Activated naive CD4-positive, alpha-beta T cell treated with Interleukin-2 at 50 U/mL for 16 hours (primary cell): ENCODE measurements at places on chromosomes 13 and 19.
A peak's percentile ranks its signal among the peaks of the same experiment; 100 is the strongest.

DNA sequence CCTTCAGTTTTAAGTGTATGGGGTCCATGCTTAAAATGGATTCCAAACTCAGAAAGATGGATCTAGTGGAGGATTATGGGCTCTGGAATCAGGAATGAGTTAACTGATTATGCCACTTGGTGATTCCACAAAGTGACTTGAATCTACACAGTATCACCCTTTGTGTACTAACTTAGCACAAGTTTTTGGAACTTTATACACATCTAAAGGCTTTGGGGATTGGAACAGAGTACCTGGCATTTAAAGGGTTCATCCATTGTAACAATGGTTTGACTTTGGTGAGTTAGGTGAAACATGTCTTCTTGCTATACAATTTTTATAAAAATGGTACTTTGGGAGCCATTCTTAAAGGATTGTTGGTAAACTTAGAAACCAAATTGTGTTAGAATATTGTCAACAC is 1.1 kb downstream of the RPL21 start:
- no peak for DNase-seq

GRCh38 chr19:39083983-39084731 is at the start of gene ACP7:
ACP7 (plus strand) TSS chr19:39084368; CDS start chr19:39085270, 902 bp downstream.
- DNase-seq, result peak; percentile 28

DNA sequence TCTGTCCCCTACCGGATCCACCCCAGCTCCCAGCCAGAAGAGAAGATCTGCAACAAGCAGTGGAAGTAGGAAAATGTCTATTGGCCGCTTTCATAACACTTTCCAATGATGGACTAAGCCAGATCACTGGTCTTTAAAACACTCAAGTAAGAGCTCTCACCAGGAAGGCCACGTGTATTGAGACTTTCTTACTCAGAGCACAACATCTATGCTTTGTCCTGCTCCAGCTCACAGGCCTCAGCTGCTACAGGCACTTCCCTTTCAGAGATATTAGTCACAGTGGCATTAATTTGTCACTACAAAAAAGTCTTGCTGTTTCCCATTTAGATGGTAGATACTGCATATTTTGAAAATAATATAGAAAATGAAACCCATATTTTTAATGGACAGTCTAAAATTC is 164.2 kb downstream of the ABCC4 start:
- DNase-seq, result no peak

DNA sequence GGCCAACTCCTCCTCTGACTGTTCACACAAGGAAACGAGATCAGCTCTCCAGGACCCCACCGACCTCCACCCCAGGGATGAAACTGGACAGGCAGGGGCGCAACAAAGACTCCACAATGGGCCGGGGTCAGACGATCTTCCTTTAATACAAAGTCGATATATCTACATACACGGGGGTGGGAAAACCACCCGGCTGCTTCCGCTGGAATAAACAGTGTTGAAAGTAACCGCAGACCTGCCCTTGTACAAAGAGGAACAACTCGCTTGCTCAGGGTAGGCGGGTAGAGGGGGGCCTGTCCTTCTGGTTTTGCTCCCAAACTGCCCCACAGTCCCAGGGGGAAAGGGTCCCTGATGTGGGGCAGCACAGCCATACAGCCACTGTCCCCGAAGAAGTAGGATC is 135.2 kb downstream of the PTPRS start:
- peak; percentile 3 for DNase-seq

- no peak for DNase-seq
Observed at GRCh38 chr13:68199271-68199670, 969.1 kb upstream of the PCDH9 start.

GRCh38 chr19:31338069-31338776 is 11.0 kb downstream of the TSHZ3 start:
- DNase-seq, result no peak

GRCh38 chr19:35693835-35694599 is 10.3 kb upstream of the ZBTB32 start:
- DNase-seq, result peak; percentile 91

GRCh38 chr13:77415253-77416071 is 88.6 kb upstream of the MYCBP2 start:
- no peak for DNase-seq

- DNase-seq, result no peak
Observed at GRCh38 chr13:28609926-28610325, 49.0 kb upstream of the POMP start.

DNA sequence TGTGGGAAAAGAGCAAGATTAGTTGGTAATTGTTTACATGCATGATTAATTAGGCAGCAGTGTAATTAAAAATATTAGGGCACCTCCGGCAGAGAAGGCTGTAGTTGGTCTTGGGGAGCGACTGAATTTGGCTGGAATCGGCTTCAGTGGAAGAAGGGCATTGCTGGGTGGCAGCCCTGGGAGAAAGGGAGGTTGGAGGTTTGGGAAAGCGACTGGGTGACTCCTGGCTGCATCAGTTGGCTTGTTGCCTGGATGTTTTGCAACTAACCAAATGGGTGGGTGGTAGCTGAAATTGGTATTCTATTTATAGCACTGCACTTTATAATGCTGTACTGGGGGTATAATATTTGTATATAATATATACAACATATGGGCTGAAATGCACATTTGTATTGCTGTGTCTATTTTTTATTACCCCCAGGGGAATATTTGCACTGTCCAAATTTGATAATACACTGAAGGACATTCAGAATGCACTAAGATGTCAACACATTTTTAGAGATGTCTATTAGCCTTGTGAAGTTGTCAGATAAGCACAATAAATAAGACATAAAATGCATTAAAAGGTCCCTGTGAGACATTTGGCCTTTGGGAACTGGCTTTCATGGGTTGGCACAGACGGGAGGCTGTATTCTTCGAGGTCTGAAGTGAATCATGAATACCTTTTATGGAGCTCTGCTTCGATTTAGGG is 1.7 kb downstream of the B3GLCT start:
- DNase-seq, result no peak

- no peak for DNase-seq
Observed at GRCh38 chr19:48987323-48987722, 5.8 kb downstream of the GYS1 start.

DNA sequence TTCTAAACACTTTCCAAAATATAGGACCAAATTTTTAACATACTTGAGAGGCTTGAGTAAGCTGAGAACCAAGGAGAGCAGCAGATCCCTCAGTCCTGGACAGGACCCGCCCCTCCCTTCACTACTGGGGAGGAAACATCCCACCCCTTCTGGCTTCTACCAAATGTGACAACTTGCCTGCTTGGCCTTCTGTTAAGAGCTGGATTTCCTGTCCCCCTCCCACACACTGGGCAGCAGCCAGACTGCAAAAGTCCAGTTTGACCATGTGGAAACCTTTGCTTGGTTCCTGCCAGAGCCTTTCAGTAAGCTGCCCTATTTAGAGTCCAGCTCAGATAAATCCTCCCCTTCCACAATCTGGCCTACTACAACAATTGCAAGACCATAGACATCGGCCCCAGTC is 84.3 kb downstream of the FGF14 start:
- no peak for DNase-seq

- DNase-seq, result no peak
Observed at GRCh38 chr19:48186541-48186991, 16.1 kb downstream of the ZSWIM9 start.

DNA sequence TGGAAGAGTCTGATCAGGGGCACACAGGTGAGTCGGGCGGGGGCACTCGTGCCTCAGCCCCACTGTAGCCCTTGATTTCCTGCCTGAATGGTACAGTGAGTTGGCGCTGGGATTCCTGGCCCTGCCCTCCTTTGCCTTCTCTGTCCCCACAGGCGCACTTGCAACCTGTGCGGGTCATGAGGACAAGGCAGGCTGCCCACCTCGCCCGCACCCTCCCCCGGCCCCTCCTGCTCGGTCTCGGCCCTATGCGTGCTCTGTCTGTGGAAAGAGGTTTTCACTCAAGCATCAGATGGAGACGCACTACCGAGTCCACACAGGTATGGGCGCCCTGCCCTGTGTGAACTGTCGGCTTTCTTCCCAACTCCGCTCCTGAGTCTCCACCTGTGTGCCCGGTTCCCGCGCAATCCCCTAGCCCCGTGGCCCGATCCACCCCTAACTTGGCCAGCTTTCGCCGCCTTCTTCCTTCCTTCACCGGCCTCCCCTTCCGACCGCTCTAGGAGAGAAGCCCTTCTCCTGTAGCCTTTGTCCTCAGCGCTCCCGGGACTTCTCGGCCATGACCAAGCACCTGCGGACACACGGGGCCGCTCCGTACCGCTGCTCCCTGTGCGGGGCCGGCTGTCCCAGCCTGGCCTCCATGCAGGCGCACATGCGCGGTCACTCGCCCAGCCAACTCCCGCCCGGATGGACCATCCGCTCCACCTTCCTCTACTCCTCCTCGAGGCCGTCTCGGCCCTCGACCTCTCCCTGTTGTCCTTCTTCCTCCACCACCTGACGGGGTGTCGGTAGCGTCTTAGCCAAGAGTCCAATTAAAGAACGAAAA is 1.6 kb upstream of the KMT2B start:
- DNase-seq, result peak; percentile 21
